ENCODE measurements at places on chromosomes 7 and 10.

DNA sequence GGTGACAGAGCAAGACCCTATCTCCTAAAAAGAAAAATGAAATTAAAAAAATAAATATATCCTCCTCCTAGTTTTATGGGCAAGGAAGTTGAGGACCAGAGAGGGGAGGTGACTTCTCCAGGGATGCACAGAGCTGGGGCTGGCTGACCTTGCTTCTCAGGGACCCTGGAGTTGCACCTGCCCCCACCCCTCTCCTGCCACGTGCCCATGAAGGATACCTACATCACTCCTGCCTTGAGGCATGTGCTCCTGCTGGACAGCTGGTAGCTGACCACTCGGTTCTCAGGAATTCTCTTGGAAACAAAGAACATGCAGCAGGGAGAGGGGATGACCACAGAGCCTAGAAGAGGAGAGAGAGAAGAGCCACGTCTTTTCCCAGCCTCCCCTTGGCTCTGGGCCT lies 522 bp downstream of the CCL24 start:
- no peak for DNase-seq

- no peak for DNase-seq
These were observed 7.8 kb upstream of the HACD1 start for GRCh38 chr10:17624996-17625395.

GRCh38 chr7:87445897-87446296 lies 29.6 kb downstream of the ABCB4 start:
- DNase-seq = no peak

GRCh38 chr7:80650030-80650429 lies 11.6 kb downstream of the CD36 start:
- DNase-seq = no peak

GRCh38 chr7:112790586-112791003 lies 402 bp upstream of the TMEM168 start:
- DNase-seq = no peak

All from hematopoietic multipotent progenitor cell treated with erythropoietin and hydrocortisone succinate and interleukin-3 and kit ligand, for 15 days (in vitro differentiated cells).